ENCODE measurements at places on chromosomes 6 and 20.

DNA sequence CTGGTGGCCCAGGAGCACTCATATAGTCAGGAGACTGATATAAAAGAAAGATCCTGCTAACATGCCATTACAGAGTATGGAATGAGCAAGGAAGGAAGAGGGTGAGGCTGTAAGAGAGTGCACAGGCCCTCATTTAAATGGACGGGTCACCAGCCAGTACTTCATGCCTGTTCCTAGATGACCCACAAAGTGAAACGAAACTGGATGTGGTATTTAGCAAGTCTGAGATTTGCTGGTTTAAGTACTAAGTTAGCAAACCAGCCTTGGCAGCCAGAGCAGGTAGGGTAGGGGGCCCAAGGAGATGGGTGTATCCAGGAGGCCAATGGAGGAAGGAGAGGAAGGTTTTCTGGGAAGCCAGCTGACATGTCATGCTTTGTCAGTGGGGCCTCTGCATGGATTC lies 15.9 kb downstream of the NT5E start:
- DNase-seq: no peak

- no peak for DNase-seq
Observed at GRCh38 chr6:81849248-81849647, 96.8 kb upstream of the TENT5A start.

DNA sequence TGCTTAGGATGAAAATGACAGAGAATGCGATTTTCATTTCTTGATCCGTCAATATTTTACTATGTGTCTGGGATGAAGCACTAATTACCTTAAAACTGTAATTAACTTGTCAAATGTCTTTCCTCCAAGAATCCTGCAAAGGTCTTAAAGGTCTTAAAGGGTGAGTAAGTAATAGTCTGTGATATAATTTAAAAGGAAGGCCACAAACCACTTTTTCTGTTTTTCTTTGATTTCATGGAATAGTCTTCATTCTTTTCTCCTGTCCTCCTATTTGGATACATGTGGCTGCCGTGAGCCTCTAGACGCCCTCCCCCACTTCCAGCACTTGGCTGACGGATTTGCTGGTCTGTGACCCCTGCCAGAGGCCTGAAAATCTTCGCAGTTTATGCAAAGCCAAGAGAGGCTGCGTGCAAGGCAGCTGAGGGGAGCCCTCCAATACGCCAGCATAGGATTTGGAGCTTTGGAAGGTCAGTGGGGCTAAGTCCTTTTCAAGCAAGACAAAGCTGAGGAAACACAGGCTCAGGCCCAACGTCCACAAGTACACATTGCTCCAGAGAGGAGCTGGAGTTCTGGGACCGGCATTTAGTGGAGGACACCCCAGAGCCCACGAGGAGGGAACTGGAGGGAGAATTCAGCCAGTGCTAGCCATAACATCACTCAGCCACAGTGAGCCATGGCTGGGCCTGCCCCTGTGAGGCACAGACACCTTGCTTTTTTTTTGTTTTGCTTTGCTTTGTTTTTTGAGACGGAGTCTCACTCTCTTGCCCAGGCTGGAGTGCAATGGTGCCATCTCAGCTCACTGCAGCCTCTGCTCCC lies 382.6 kb downstream of the SMOC2 start:
- DNase-seq: no peak

- DNase-seq: no peak
Observed at GRCh38 chr20:60132827-60133670, 174.8 kb downstream of the CDH26 start.

- no peak for DNase-seq
Observed at GRCh38 chr6:167892835-167893815, 66.4 kb downstream of the AFDN start.

Data from midbrain (tissue), 1 donor.